T-helper 9 cell (primary cell): ENCODE measurements at places on chromosomes 13 and 19.

- DNase-seq, result no peak
These were observed 993.9 kb downstream of the EFNB2 start for GRCh38 chr13:105541565-105541964.

GRCh38 chr19:47719047-47719859 is 6.0 kb downstream of the EHD2 start:
- DNase-seq, result no peak

- DNase-seq, result no peak
These were observed 11.1 kb downstream of the CHAF1A start for GRCh38 chr19:4413588-4413987.

GRCh38 chr19:12804051-12804450 is 2.2 kb downstream of the THSD8 start:
- DNase-seq, result no peak

DNA sequence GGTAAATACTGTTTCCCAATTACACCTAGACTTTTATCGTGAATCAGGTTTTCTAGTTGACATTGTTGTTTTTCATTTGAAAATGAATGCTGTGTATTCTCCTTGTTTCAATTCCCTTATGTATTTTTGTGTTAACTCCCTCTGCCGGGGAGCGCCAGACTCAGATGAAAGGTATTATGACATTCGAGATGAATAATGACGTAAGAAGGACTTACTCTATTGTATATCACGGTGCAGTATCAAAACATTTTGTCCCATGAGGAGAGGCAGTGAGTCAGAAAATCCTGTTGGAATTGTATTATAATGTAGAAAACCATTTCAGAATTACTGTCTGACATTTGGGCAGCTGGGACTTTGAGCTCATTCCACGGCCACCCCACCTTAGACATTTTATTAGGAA is 61.6 kb downstream of the LRCH1 start:
- DNase-seq, result no peak

- DNase-seq, result no peak
These were observed 3.2 kb downstream of the CRLF1 start for GRCh38 chr19:18603255-18603957.

- no peak for DNase-seq
These were observed 101.3 kb upstream of the SLC15A1 start for GRCh38 chr13:98853771-98854221.

GRCh38 chr19:2016041-2016807 is 710 bp upstream of the BTBD2 start:
- peak; percentile 40 for DNase-seq

DNA sequence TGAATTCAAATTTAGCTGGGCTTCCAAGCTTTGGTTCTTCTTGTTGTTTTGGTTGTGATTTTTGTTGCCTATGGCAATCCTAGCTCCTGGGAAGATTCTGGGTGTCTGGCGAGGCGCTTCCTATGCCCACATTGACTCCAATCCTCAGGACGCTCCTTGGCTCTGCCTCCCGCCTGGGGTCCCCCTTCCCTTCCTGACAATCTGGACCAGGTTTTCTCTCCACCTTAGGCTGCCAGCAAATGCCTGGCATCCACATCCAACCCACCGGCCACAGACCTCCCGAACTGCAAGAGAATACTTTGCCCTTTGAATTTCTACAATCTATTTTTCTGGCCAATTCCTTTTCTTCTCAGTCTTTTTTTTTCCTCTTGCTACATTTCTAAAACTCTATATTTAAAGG is 186.9 kb upstream of the UBL3 start:
- no peak for DNase-seq
